ENCODE measurements at places on chromosomes 2 and 18.

GRCh38 chr2:50443868-50444630, 587.9 kb downstream of the NRXN1 start:
- no peak for DNase-seq

GRCh38 chr2:231276987-231277386, 78.6 kb downstream of the ARMC9 start:
- DNase-seq = no peak

DNA sequence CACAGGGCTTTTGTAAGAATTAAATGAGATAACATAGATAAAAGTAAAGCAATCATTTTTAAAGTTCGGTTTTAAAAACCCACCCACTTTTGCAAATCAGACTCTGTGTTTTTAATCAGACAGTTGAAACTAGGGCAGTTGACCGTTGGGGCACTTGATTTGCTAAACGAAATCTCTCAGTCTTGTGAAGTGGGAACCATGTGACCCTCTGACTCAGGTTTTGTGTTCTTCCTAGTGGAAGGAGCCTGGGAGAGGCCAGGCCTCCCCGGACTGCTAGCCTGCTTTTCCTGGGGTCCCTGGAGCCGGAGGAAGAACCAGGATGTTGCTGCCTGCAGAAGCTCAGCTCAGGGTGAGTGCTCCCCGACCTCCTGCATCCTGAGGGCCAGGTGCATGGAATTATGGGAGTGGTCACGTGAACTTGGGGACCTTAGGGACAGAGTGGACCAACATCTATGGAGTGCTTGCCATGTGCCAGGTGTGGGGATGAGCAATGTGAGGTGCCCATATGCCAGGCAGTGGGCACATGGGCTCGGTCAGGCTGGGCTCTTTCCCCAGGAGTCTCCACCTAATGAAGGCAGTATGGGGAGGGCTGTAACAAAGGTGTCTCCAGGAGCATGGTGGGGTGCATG, 3.9 kb downstream of the C2orf72 start:
- no peak for DNase-seq

GRCh38 chr2:186848873-186849578, at the start of gene ZSWIM2:
TSS of gene ZSWIM2 (minus strand) at chr2:186849170. CDS start at chr2:186849130, 40 bp downstream.
- DNase-seq = peak; percentile 1

GRCh38 chr18:67261931-67262552, 254.5 kb downstream of the DSEL start:
- DNase-seq = no peak

DNA sequence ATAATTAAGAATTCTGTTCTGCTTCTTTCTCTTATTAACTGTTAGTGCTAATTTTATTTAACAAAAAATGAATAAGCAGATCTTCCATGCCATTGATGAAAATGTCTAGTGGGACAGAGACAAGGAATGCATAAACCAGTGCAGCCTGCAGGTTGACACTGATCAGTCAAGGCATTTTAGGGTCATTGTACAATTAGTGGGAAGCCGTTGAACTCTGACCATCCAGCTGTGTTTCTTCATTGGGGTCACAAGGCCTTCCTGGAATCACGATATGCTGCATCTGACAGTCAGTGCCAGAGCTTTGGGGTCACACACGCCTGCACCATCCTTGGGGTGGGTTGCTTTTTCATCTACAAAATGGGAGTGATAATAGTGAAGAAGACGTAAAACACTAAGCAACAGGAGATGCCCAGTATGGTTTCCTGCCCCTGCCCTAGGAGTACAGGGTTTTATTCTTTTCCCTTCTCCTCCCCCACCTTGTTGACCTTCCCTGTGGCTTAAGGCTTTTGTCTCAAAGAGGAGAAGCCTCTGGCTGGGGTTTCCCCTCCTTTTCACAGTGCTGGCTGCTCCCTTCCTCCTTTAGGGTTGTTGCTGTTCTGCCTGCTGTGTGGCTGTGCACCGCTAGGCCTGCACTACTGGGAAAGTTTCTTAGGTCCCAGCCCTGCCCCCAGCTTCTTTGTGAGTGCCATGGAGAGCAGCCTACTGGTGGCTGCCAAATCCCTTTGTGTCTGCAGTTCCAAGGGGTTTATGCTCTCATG, 245.6 kb downstream of the TPGS2 start:
- DNase-seq = no peak

- DNase-seq = no peak
Observed at GRCh38 chr2:133171393-133172004, 396.8 kb downstream of the NCKAP5 start.

GRCh38 chr2:10530607-10531239, 82.6 kb upstream of the ODC1 start:
- no peak for DNase-seq

GRCh38 chr18:21167641-21168377, 56.2 kb upstream of the ROCK1 start:
- DNase-seq = no peak

- DNase-seq = no peak
Observed at GRCh38 chr2:203341741-203342310, 13.6 kb downstream of the ABI2 start.

- no peak for DNase-seq
Observed at GRCh38 chr2:83851066-83851465, 608.0 kb downstream of the SUCLG1 start.

DNA sequence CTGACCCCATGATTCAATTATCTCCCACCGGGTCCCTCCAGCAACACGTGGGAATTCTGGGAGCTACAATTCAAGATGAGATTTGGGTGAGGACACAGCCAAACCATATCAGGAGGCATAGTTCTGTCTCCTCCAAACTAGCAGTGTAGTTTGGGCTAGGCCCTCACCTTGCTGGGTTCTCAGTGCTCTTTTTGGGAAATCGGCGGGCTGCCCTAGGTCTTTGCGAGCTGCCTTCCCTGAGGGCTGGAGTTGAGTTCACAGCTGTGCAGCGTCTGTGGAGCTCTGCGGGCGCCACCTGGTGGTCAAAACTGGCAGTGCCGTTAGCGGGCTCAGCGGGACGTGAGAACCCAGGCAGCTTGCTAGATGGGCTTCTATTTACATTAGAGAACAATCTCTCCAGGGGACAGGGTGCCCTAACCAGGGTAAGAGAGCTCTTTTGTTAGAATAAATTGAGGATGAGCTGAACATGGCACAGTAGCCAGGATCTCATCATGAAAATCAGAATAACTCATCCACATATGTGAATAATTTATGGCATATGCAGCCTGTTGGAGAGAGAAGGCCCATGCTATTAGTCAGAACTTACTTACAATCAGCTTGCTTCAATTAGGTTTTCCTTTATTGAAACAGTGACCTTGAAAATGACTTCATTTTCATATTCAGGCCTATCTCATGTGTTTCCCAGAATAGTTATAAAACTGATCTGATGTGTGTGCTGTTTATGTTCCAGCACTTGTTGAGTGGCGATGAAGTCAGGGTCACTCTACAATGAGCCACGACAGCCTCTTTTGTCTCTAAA, 27.4 kb upstream of the YES1 start:
- DNase-seq = peak; percentile 89

GRCh38 chr2:138424436-138425140, 77.0 kb upstream of the SPOPL start:
- DNase-seq = no peak

- no peak for DNase-seq
Observed at GRCh38 chr2:72915320-72915906, 1.9 kb upstream of the EMX1 start.

- DNase-seq = no peak
Observed at GRCh38 chr18:77422974-77423867, 173.6 kb downstream of the GALR1 start.

DNA sequence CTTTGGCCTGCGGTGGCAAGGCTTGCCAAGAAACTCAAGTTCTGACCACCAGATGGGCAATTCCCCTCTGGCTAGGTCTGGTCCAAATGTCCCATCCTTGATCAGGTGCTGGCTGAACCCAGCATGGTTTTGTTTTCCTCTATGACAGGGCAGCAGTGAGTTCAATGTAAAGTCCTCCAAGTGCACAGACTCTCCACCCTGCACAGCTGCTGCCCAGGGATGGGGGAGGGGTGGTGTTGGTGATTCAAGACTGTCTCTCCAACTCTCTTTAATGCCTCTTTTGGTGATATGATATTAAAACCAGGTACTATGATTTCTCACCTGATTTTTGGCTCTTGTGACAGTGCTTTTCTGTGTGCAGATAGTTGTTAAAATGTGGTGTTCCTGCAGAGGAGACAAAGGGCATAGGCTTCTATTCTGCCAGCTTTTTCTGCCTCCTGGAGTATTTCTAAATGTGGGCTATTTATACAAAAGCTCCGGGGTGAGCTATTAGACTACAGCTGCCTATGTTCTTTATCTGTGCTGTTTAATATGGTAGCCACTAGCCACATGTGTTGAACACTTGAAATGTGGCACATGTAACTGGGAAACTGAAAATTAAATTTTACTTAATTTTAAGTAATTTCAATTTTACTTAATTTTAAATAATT, 64.0 kb upstream of the STK39 start:
- no peak for DNase-seq

- DNase-seq = no peak
Observed at GRCh38 chr2:117771969-117772630, 42.4 kb upstream of the DDX18 start.

DNA sequence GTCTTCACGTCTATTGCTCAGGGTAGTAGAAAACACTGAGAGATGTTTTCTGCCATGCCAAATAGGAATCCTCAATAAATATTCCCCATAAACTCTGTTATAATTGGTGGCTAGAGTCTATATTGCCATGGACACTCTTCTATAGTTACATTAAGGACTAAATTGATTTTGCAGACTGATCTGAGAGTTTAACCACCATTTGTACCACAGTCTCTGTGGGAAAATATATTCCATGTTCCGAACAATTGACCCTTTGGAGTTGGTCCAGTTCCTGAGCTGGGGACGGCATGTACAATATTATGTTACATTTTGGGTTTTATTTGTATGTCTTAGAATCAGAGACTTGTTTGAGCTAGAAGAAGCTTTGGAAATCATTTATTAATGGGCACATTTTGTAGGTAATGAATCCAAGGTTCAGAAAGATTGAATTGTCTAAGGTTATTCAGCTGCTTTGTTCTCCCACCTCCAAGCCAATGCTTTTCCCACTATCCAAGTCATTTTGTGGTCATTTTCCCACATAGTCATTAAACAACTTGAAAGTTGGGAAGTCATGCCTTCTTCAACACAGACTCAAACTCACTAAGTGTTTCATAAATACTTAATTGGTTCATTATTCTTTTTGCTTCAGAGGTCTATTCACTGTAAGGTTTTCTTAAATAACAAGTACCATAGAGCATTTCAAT, 5.1 kb upstream of the PPP1CB start:
- DNase-seq = no peak

- DNase-seq = no peak
Observed at GRCh38 chr2:120750488-120751210, 15.0 kb downstream of the GLI2 start.

DNA sequence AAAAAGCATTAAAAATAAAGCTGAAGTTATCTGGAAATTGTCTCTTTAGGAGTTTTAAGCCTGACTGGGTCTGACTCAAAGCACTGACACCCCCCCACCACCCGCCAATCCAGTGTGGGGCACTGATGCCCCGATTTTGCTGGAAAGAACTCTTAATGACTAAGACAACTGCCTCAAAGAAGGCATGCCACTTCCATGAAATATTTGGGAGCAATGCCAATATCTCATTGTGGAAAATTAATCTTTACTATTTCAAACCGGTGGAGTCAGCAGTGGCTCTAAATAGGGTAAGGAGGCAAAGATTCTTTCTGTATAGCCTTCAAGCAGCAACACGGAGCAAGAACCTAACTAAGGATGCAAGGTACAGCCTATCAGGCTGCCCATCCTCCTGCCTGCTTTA, 4.5 kb downstream of the FKBP7 start:
- no peak for DNase-seq

DNA sequence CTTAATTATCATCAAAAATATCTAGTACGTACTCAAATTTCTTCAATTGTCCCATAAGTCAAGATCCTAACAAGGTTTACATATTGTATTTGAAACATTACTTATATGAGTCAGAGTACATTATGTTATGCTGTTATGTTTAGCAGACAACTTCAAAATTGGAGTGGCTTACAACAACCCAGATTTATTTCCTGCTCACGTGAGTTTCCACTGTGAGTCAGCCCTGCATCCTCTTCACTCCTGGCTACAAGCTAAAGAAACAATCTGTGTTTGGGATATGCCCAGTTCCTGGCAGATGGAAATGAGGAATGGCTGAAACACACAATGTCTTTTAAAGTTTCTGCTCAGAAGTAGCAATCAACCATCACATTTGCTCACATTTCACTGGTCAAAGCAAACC, 31.5 kb upstream of the TANC1 start:
- DNase-seq = no peak
